Activated CD4-positive, CD25-positive, alpha-beta regulatory T cell treated with anti-CD3 and anti-CD28 coated beads, Interleukin-2, amount 50 U/mL, for 72 hours (primary cell): ENCODE measurements at places on chromosomes 5 and 9.

DNA sequence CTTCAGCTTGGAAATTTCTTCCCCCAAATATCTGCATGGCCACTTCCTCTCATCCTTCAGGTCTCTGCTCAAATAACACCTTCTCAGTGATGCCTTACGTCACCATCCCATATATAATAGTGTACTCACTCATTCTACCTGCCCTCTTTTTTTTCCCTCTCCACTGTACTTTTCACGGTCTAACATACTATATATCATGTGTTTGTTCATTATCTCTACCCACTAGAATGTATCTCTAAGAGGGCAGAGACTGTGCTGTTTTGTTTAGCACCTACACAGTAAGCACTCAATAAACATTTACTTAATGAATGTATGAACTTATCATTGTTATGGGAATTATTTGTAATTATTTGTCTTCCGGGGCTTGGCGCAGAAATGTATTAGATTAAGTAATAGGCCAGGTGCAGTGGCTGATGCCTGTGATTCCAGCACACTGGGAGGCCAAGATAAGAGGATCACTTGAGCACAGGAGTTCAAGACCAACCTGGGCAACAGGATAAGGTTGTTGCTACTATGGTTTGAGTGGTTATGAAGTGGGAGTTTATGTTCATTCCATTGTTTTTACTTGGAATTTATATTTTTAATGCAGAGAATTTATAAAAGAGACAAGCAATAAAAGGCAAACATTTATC is 6.0 kb upstream of the IL13 start:
- no peak for DNase-seq

- DNase-seq = no peak
These were observed 582.7 kb upstream of the DMAC1 start for GRCh38 chr9:8382266-8382665.

DNA sequence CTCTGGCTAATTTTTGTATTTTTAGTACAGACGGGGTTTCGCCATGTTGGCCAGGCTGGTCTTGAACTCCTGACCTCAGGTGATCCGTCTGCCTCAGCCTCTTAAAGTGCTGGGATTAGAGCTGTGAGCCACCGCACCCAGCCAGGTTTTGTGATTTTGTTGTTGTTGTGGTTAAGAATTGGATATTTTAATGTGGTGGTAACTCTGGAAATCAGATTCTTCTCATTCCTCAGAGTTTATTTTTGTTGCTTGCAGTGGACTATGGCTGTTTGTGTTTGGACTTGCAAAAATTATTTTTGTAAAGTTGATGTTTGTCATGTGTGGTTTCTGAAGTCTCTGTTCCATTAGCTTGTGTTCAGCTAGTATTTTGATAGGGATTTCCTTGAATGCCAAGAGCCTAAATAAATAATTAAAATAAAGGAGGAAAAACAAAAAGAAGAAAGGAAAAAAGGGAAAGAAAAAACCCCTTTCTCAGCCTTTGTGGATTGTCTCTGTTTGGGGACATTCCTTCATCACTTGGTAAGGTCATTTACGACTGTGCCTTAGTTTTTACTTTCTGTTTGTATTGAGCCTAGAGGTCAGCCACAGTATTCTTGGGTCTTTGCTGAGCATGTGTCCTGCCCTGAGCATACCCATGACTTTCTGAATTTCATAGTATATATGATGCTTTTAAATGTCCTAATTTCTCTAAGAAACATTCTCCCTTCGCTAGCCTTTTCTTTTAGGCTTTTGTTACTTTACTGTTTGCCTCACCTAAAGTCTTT is 37.3 kb downstream of the PBX3 start:
- DNase-seq = no peak

DNA sequence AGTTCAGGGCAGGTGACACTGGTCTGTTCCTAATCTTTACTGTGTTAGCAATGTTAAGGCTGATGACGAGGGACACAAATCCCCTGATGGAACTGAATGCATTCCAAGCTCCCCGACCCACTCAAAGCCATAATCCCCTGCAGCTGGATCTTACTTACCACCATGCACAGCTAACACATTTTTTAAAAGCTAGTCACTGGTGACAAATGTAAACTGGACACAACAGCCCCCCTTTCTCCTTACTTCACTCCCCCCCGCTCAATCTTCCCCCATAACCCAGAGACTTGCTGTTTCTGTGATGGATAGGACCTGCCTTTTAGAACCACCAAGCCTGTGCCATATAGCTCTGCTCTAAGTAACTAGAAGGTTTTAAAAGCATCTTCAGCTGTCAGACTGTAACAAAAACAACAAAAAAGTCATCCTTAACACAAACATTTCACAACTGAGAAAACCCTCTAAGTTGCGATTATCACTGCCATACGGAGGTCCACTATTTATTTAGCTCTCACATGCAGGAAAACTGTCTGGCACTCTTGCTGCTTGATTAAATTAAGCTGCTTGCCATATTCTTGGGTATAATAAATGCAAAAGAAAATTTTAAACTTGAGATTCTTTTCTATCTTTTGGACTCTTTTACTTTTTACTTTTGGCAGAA is 44.4 kb downstream of the BNC2 start:
- DNase-seq = no peak

DNA sequence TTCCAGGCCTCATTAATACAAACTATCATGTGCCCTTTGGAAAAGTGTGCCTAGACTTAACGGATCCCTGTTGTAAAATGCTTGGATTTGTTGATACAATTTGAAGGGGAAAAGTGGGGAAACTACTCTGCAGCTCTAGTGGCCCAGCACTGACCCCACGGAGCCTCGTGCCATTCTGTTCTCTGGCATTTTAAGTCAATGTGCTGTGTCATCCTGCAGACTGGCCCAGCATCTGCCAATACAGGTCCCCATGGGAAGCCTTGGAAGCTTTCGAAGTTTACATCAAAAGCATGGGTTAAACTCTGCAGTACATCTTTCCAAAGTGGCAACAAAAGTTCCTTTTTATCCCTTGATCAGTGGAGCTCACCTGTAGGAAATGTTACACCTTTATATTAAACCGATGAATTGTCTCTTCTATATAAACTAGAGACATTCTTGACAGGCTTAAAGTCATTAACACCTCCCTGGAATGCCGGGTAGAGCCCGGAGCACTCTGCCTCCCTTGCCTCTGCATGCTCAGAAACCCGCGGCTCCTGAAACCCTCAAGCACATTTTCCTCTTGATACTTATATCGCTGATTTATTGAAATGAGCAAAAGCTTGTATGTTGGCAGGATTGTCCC is 596.0 kb upstream of the ADAMTS16 start:
- DNase-seq = no peak

GRCh38 chr9:124366476-124367220 is 48.6 kb downstream of the PSMB7 start:
- no peak for DNase-seq

GRCh38 chr5:173806270-173807035 is 81.7 kb upstream of the CPEB4 start:
- no peak for DNase-seq

DNA sequence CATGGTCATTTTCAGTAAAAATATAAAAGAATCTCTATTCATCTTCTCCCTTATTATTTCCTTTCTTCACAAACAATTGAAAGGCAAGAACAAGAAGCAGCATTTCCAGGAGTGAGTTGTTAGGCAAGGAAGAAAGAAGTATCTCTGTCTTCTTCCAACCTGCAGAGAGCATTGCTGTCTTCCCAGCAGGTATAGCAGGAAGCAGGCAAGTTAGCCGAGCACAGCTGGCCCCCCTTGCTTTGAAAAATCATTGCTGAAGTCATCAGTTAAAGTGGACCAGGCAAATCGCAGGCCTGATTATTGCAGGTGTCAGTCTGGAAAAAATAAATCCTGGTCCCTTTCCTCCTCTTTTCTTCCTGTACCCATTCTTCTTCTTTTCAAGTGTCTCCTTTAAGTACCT is 353.1 kb upstream of the BRINP1 start:
- no peak for DNase-seq

GRCh38 chr5:79975422-79975821 is 15.6 kb downstream of the MTX3 start:
- DNase-seq = no peak

DNA sequence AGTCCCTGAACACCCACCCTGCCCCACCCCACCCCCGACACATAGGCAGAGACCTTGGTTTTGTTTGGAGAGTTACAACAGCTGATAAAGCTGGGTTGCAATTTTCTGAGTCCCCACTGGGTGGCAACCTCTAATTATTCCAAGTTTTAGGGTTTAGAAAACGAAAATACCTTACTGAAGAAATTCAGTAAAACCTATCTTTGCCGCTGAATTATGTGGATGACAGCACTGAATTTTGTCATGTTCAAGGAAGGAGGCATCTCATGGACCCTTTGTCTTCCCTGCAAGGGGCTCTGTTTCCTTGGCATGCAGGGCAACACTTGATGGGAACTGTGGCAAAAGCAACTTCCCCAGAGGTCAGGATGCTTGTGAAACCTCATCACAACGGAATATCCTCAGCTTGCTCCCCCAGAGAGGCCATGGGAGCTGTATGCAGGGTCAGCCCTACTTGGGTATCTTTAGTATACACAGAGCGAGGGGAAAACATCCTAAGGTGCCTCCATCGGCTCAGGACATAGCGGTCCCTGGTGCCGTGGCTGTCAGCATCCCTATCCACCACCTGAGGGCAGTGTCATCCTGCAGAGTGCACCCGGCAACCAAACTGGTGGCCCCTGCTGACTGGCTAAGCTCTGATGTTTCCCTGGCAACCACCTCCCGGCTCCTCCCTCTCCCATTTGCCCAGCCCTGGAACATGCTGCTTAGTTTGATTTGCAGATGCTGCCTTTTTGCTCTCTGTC is 123.1 kb downstream of the RXRA start:
- peak; percentile 72 for DNase-seq

GRCh38 chr5:139012176-139012575 is 137.0 kb upstream of the LRRTM2 start:
- no peak for DNase-seq

GRCh38 chr9:95980262-95981125 is 105.0 kb downstream of the ERCC6L2 start:
- no peak for DNase-seq

- DNase-seq = peak; percentile 28
These were observed 99.8 kb downstream of the EFNA5 start for GRCh38 chr5:107570805-107571531.

DNA sequence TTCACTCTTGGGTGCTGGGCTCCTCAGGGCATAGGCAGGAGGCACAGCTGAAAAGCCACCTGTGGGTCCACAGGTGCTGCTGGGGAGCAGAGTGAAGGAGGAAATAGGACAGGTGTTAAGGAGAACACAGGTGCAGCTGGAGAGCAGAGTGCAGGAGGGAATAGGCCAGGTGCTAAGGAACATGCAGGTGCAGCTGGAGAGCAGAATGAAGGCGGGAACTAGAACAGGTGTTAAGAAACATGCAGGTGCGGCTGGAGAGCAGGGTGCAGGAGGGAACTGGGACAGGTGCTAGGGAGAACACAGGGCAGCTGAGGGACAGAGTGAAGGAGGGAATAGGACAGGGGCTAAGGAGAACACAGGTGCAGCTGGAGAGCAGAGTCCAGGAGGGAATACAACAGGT is 43.8 kb upstream of the PLEKHG4B start:
- no peak for DNase-seq

GRCh38 chr9:18747595-18747994 is 273.6 kb downstream of the ADAMTSL1 start:
- DNase-seq = no peak

GRCh38 chr5:10849278-10849677 is 88.2 kb upstream of the DAP start:
- DNase-seq = no peak

DNA sequence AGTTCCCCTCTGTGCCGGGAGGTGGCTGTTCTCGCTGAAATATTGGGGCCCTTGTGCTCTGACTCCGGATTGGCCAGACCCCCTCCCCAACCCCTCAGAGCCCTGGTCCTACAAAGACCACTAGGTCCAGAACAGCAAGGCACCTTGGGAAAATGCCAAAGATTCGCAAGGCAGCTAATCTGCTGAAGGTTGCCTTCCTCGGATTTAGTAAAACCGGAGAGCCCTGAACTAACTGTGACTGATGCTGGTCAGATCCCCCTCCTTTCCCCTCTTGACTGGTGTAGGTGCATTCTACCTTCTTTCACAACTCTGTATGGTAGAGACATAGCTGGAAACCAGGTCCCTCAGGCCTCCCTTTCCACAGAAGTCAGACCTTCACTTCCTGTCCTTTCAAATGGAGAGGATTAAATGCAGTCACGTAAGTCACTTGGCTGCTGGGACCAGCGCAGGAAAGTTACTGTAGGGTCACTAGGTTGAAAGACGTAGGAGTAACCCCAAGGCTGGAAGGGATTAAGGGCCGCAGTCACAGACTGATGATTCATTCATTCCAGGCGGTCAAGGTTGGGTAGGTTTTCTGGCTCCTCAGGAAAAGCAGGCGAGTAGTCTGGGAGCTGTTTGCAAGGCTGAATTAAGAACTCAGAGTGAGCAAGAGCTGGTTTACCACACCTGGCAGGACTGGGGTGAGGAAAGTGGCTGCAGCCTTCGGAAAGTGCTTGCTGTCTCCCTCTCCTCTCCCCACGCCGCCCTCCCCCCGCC is 5.3 kb downstream of the BARX1 start:
- no peak for DNase-seq

GRCh38 chr9:93965830-93966577 is 10.8 kb upstream of the BARX1 start:
- no peak for DNase-seq

DNA sequence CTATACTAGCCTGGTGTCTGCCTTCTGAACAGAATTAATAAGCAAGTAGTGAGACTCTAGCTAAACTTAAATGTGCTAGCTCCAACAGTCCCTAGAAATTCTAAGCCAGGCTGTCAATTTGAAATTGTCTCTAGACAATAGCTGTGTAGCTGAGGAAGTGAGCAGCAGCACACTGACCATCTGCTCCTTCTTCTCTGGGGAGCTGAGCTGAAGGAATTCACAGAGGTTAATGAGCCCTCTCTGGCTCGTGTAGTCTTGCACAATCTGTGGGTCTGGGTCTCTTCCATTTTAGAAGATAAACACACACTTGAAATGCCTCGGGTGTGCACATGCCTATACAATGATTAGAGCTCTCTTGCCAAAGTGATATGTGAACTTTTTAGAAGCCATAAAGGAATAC is 63.5 kb upstream of the BARX1 start:
- DNase-seq = no peak

- no peak for DNase-seq
These were observed 374.0 kb upstream of the CDH9 start for GRCh38 chr5:27412384-27412783.

- no peak for DNase-seq
These were observed 7.8 kb upstream of the OLFM1 start for GRCh38 chr9:135079676-135080075.

GRCh38 chr5:98109561-98110006 is 663.9 kb upstream of the RGMB start:
- DNase-seq = no peak

DNA sequence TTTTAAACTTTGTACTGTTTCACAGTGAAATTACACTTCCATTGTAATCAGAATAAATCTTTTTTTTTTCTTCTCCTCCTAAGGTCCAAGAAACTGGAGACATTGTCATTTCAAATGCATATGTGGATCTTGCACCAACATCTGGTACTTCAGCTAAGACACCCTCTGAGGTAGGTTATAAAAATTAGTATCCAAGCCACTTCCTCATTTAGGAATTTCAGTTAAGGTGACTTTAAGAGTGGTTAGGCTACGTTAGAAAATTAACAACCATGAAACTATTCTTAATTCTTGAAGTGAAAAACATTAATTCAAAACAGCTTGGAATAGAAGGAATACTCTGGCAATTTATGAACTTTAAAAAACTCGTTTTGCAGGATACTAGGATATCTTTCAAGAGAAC is 77.5 kb downstream of the HSD17B4 start:
- DNase-seq = no peak
